NCI-H2227 treated with DMSO at 0.1 percent for 48 hours (cell line): ENCODE measurements at places on chromosomes 4 and X.
A peak's percentile ranks its signal among the peaks of the same experiment; 100 is the strongest.

DNA sequence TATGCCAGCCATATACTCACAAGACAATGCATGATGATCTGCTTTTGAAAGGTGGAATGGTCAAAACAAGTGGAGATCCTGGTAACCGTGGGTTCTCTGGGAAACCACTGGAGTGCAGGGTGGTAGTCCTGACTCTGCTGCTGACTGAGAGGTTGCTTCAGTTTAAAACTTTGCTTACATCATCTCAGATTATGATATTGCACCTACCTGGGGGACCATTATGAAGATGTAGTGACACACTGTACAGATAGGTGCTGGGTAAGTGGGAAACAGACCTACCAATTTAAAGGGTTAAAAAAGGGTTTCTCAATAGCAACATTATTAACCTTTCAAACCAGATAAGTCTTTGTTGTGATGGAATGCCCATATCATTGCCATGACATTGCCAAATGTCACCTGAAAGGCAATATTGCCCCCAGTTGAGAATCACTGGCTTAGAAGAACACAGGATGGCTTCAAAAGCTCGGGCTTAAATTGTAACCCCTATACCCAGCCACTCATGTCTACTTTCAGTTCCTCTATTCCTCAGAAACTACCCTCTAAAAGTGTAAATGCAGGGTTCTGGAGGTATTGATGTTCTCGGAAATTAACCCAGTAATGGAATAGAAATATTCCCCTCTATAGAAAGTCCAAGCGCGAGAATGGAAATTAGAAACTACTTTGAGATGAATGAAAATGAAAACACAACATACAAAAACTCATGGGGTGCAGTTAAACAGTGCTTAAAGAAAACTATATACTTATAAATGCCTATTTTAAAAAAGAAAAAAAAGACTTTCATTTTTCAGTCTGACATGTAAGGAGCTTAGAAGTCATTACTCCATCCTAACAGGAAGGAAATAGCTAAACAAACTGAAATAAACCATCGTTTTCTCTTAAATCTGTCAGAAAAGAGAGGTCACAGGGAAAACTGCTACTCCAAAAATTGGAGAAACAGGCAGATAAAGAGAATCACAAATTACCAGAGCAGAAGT lies 65.8 kb downstream of the ARHGEF6 start:
- DNase-seq: no peak

GRCh38 chrX:26851981-26852380 lies 611.2 kb downstream of the PPP4R3C start:
- no peak for DNase-seq

GRCh38 chr4:68724426-68724825 lies 54.0 kb upstream of the UGT2B15 start:
- no peak for DNase-seq

DNA sequence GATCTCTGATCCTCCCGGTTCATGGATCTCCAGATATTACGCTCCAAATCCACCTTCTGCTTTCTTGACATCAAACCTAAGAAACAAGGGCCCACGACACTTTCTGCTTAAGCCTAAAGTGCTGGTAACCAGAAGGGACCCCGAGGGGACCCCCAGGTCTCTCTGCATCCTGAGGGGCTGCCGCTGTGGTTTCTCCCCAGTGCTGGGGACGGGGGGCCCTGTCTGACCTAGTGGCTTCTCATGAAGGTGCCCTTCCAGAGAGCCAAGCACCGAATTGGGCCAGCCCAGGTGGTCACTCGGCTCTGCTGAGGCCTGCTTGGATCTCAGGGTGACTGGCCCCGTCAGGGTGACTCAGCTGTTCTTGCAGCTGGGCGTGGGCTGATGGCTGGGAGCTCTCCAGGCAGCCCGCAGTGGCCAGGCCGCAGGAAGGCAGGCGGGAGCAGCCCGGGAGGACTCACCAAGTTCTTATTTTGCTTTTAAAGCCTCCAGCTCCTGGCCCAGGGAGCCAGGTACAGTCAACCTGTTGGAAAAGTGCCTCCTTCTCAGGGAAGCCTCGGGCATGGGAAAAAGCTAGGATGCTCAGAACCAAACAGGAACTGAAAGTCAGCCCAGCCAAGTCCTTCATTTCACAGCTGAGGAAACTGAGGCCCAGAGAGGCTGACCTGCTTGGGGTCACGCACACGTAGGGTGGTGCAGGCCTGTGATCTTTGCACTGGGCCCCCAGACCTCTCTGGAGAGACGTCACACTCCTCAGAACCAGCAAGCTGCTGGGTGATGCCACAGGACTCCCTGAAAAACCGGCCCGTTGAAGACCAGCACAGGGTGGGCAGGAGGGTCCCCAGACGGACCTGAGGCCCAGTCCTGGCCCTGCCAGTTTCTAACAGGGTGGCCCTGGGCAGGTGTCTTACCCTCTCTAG lies 16.7 kb downstream of the BLOC1S4 start:
- no peak for DNase-seq

- DNase-seq: no peak
Measured at GRCh38 chr4:7352486-7352885, 82.2 kb downstream of the PSAPL1 start.

- peak; percentile 47 for DNase-seq
Measured at GRCh38 chr4:169810325-169811323, 52.9 kb upstream of the HPF1 start.

DNA sequence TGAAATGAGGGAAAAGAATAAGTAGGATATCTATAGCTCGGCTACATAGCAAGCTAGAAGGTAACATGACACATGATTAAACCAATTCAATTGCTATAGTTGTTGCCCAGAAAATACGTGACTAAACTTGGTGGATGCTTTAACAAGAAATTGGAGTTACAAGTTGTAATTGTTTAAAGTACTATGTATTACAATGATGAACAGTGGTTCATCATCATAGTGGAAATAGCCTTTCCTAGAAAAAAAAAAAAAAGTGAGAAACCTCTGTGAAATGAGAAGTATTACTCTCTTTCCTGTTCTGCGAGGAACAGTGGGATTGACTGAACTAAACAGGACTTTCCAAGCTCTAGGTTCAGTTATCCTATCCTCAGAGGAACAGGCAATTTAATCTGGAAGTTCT lies 209.7 kb upstream of the KLF3 start:
- no peak for DNase-seq

GRCh38 chrX:131792356-131792749 lies 230.7 kb upstream of the STK26 start:
- peak; percentile 57 for DNase-seq

DNA sequence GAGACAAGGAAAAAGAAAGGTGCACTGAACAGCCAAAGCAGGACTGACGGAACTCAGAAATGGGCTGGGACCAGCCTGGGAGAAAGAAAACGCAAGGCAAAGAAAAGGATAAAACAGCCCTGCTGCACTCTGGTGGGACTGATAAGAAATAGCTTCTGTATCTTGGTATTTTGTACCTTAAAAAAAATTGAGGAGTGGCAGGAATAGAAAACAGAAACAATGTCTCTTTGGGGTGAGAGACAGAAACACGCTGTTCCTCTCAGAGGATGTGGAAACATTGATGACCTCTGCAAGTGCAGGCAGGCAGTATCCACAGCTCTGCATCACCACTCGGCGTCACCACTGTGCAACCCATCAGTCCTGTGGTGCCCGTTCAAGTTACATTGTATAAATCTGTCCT lies 152.5 kb upstream of the SPRY1 start:
- DNase-seq: no peak

DNA sequence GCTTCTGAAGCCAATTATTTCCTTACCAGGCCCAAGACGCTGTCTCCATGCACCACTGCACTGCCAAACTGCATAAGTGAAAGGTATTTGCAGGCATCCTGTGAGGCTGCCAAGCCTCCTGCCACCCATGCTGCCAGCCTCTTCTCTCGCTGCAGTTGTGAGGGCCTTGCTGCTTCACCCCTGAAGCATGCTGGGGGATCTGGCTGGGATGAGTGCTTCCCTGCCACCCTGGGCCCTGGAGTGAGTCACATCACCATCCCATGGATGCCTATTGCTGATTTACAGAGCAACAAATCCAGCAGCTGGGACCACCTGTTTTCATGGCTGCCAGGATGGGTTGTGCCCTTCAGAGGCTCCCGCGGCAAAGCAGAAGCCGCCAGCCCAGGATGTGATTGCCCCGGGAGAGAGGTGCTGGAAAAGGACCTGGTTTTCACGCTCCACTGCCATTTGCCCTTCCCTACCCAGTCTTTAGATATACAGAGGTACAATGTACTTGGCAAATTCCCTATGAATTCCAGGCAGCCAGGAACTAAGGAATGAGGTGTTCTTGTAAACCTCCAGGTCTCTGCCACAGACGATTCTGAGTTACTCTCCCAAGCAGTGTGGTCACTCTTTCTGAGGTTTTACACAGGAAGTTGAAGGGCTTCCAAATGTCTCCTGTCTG lies 41.5 kb upstream of the PTCHD1 start:
- no peak for DNase-seq

DNA sequence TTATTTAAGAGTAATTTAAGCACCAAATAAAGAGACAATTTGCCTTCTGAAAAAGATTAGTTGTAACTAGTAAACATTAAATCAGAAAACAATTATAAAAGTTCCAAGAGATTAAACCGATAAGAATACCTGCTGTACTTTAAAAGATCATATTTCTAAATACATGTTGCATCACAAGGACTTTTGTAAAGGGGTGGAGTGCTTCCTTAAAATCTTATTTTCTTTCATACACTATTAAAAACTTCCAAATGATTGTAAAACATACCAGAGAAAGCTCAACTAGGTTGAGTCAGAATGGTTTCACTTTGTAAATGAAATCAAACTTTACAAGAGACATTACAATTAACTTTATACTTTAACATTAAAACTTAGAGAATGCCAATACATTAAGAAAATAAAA lies 41.8 kb downstream of the ACSL4 start:
- no peak for DNase-seq

GRCh38 chr4:19566041-19566440 lies 685.7 kb upstream of the SLIT2 start:
- DNase-seq: no peak

- no peak for DNase-seq
Measured at GRCh38 chr4:56570041-56570440, 64.5 kb downstream of the ARL9 start.
